ENCODE measurements at places on chromosomes 11 and 22. TPM values are rescaled to one million over a fixed set of nuclear protein-coding genes. Genes with fewer than 3 reads are reported as not detected.

GRCh38 chr11:95653099-95653498, 136.5 kb downstream of the FAM76B start:
- no peaks in the 10 kb centered on the region for H3K36me3 ChIP-seq
- no peak overlapping the region for H3K27ac ChIP-seq
- no peaks in the 10 kb centered on the region for H3K4me1 ChIP-seq

GRCh38 chr22:24566899-24567511, 11.2 kb downstream of the SNRPD3 start:
- H3K27ac ChIP-seq: peak overlapping the region; percentile 21
- no peaks in the 10 kb centered on the region for H3K27me3 ChIP-seq
- H3K4me3 ChIP-seq: no peak overlapping the region
- H3K4me1 ChIP-seq: peaks cover 16% of the 10 kb centered on the region

DNA sequence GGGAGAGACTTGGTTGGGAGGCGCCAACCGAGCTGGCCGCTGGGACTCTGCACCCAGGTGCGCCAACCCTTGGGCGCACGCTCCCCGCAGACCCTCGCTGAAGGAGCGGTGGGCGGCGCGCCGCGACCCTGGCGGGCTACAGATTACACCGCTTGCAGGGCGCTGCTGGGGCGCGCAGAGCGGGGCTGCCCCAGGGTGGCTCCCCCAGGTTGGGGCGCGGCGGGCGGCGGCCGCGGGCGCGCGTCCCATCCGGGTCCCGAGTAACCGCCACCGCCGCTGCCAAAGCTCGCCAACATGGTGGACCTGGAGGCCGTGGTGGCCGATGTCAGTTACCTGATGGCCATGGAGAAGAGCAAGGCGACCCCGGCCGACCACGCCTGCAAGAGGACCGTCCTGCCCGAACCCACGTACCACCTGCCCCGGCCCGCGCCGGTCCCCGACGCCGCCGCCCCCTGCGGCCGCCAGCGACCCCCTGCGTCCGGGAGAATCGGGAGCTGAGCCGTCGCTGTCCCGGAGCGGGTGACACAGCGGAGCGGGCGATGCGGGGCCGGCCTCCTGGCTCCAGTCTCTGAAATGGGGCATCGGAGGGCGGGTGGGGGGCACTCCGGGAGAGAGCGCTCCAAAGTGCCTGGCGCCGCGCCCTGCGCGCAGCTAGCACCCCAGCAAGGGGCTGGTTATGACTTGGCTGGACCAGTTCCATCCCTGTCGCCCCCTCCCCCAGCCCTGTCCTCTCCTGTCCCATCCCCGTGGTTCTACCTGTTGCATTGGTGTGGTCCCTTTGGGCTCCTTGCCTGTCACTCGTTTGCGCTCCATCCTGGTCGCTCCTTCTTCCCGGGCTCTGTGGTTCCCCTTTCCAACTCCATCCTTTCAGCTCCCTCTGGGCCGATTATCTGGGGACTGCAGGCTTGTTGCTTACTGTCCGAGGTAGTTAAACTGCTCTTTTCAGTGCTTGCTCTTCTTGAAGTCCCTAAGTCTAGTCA, 143.3 kb upstream of the GRK3 start:
- peak overlapping the region; percentile 35 for H3K4me3 ChIP-seq
- no peak overlapping the region for H3K27ac ChIP-seq
- no peaks in the 10 kb centered on the region for H3K36me3 ChIP-seq
- no peak for DNase-seq
- H3K4me1 ChIP-seq: peaks cover 7% of the 10 kb centered on the region
- H3K27me3 ChIP-seq: peaks cover 4% of the 10 kb centered on the region

Gene PHOX2A
- total RNA-seq: not detected

Gene ABCG4
- not detected for total RNA-seq

All from Caco-2 (cell line).